Glomerular endothelial cell (primary cell): ENCODE measurements at places on chromosomes 13 and 19. TPM values are rescaled to one million over a fixed set of nuclear protein-coding genes. Genes with fewer than 3 reads are reported as not detected.

DNA sequence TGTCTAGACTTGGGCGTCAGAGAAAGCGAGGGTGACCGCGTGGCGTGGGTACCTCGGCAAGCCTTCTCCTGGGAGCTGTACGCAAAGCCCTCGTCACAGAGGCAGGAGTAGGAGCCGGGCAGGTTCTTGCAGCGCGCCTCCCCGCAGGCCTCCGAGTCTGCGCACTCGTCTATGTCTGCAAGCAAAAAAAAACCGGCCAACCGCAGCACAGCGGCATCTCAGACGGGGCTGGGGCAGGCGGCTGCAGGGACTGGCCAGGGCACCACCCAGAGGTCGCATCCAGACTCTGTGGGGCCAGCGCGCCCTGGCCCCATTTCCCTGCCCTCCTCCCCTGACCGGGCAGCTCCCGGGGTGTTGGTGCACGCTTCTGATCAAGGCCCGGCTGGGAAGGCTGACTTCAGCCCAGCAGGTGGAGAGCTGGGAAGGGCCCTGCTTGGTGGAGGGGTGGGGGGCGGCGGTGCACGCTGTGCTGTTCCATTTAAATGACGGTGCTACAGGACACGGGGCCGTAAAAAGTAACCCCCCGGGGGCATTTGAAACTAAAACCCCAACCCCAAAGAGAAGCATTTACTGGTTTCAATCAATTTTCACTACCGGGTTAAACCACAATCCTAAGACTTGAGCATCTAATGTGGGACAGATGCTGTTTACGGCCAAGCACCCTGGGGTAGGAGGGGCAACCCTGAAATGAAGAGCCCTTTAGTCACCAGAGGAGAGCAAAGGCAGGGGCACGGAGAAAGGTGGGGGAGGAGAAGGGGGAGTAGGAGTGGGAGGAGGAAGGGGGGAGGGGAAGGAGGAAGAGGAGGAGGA lies 28.2 kb downstream of the GAS6 start:
- DNase-seq: no peak

DNA sequence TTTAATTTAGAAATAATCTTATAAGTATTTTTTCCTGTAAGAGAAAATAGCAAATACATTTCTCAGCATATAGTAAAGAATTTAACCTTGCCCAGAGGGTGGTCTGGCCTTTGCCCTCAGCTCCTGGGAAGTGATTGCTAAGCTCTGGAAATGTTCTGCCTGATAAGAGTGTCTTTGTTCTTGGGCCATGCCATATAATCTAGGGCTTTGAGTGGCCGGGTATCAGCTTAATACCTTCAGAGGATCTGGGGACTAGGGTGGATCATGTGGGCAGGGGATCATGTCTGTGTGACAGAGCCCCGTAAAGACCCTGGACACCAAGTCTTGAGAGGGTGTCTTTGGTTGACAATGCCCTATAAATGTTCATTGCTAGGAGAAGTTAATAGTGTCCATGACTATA lies 1032.4 kb upstream of the MIR17HG start:
- DNase-seq: no peak

TDRD12 gene
- total RNA-seq: 0.23 and 0.29 TPM in 2 replicates

- no peak for DNase-seq
These were observed 6.0 kb upstream of the HAS1 start for GRCh38 chr19:51729781-51730180.

DNA sequence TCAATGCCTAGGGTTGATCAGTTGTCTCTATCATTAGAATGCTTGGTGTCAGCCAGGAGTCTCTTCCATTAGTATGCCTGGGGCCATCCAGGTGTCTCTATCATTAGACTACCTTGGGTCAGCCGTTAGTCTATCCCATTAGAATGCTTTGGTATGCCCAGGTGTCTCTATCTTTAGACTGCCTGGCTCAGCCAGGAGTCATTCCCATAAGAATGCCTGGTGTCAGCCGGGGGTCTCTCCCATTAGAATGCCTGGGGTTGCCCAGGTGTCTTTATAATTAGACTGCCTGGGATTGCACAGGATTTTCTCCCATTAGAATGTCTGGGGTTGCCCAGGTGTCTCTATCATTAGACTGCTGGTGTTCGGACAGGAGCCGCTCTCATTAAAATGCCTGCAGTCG lies 1442.9 kb downstream of the UQCRFS1 start:
- no peak for DNase-seq

DNMT1 gene
- total RNA-seq: 40.0 and 83.9 TPM in 2 replicates

DNA sequence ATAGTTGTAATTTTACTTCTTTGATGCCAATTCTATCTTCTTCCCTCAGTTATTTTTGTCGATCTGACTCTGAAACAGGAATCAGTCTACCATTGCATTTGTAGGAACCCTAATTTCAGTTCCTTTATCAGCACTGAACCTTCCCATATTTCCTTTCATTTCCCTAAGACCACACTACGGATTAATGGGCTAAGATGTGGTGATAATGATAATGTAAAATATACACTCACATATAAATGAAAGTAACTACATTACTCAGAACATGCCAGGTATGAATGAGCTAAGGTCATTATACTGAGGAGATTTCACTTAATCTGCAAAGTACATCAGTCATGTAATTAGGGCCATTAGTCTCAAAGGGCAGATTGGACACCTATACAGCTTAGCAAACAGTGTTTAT lies 60.2 kb upstream of the RFC3 start:
- DNase-seq: no peak

EFNB2 gene
- total RNA-seq: 62.0 and 164 TPM in 2 replicates

DNA sequence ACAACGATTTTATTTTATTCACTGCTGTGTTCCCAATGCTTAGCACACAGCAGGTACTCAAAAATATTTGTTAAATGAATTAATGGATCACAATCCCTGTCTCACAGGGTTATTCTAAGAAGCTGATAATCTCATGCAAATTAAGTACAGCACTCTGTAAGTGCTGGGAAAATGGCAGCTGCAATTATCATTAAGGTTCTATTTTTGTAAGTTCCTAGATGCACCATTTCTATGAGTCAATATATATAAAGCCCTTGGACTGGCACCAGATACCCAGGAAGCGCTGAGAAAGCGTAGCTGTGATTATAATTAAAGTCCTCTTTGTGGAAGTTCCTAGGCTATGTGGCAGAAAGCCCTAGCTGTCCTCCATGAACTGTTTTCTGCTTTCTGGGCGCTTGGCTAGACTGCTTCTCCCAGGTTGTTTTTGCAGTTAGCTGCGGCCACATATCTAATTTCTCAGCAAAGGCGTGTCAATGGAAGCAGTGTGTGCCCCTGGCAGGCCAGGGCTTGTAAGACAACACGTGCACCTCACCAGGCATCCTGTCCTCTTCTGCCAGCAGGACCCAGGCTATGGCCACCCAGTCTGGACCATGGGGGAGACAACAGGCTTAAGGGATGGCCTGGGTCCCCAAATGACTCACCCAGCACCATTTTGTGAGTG lies 5.2 kb upstream of the SRRM5 start:
- DNase-seq: no peak

- no peak for DNase-seq
These were observed 47.2 kb downstream of the ZAR1L start for GRCh38 chr13:32267836-32268439.

- DNase-seq: no peak
These were observed 397.3 kb upstream of the MIR17HG start for GRCh38 chr13:90950160-90950559.

DNA sequence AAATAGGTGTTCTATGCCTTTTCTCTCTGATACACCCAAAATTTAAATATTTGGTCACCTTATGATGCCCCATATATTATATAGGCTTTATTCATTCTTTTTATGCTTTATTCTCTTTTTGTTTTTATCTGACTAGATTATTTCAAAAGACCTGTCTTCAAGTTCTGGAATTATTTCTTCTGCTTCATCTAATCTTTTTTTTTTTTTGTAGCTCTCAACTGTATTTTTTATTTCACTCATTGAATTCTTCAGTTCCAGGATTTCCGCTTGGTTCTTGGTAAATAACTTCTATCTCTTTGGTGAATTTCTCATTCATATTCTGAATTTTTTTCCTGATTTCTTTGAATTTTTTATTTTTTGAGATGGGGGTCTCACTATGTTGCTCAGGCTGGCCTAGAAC lies 3.9 kb upstream of the CLEC4M start:
- DNase-seq: no peak

- no peak for DNase-seq
These were observed 478.4 kb downstream of the TSHZ3 start for GRCh38 chr19:30870876-30871275.

DNA sequence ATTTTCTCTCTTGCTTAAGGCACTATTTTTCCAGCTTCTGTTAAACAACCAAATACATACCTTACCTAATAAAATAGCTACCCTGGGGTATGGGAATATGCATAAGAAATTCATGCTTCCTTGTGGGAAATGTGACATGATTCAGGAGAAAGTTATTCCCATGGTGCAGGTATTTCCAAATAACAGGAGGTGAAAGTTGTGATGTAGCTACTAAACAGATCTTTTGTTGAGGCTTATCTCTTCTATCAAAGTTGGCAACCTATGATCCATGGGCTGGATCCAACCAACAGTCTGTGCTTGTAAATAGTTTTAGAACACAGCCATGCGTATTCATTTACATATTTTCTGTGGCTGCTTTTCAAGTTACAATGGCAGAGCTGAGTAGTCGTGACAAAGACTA lies 177.8 kb upstream of the NBEA start:
- no peak for DNase-seq
